ENCODE measurements at places on chromosomes 5 and 9.

- no peak for DNase-seq
These were observed 257.7 kb downstream of the TLE1 start for GRCh38 chr9:81431641-81432040.

DNA sequence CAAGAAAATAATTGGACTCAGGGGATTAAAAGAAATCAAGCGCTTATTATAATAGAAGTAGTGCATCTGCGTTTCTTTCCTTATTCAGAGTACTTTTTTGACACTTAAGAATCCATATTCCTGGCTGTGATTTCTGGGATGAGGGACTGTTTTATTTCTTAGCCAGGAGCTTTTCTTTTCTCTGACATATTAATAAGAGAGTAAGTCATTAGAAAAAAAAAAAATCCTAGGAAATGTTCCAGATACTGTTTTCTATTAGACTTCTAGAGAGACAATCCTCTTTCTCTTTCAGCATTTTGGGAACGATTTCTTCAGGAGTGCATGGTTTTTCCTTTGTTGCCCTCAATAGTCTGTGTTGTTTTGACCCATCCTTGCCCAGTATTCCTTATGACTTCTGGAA lies 8.3 kb upstream of the ABCA1 start:
- DNase-seq: no peak

GRCh38 chr5:67732471-67732870 lies 483.1 kb upstream of the PIK3R1 start:
- no peak for DNase-seq

DNA sequence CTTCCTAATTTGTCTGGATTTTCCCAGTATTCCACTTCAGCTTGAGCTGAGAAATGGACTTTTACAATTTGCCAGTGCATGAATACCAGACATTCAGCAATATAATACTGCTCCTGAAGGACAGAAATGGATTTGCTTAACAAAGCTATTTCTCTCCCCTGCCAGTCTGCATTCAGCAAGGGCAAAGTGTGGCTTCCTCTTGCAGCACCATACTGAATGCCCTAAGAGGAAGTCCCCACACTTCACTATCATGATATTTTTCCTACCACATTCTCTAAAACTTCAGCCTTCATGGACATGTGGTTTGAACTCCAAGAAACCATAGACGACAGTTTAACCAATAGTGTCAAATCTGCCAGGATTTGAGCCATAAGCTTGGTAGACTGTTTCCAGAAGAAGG lies 19.8 kb upstream of the TLE4 start:
- DNase-seq: no peak

GRCh38 chr9:76534026-76534425 lies 75.0 kb downstream of the GCNT1 start:
- DNase-seq: no peak

DNA sequence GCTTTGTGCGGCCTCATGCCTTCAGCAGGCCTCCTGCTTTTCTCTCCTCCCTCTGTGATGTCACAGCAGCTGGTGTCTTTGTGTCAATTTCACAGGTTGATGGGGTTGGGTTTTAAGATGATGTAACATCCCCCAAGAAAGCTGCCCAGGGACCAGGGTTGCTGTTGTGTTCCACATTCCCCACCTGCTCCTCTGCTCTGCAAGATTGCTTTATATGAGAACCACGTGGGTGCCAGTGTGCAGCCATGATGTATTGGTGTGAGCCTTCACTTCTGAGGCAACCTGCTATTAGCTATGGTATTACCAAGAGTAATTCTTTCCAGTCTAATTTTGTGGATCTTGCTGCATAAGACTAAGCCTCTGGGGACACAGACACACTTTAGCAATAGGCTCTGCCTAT lies 213.0 kb upstream of the ADAMTS16 start:
- DNase-seq: no peak

DNA sequence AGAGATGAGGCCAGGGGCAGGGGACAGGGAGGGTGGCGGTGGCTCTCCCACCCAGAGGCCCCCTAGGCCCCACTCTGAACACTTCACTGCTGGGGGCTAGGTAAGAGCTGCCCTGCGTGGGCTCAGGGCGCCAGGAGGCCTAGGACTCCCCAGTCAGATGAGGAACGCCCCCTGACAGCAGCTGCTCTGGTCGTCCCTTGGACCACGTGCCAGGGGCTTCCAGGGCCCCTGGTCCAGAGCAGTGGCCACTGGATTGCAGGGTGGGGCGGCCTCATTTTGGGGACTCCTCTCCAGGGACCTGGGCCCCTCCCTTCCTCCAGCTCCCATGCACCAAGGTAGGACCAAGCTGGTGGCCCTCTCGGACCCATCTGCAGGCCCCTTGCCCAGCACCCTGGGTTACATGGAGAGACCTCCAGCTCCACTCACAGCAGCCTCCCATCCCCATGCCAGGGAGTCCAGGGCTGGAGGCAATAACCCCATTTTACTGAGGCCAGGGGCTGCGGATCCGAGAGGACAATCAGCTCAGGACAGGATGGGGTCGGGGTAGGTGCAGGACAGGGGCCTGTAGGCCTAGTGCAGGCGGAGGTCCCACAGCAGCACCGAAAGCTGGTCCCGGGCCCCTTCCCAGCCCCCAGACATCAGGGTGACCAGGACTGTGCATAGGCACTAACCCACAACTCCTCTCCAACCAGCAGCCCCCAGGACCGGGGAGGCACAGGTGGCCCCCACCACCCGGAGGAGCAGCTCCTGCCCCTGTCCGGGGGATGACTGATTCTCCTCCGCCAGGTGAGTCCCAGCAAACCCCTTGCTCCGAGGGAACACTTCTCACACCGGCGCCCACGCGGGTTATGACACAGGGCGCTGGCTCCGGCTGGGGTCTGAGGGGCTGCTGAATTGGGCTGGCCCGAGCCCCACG lies 1.5 kb downstream of the EGFL7 start:
- no peak for DNase-seq
